ENCODE measurements at places on chromosomes 11 and 22. TPM values are rescaled to one million over a fixed set of nuclear protein-coding genes. Genes with fewer than 3 reads are reported as not detected.

MIOX gene
- not detected for total RNA-seq

APOL2 gene
- total RNA-seq = 62.3 TPM

GNG3 gene
- not detected for total RNA-seq

ACRV1 gene
- 0.11 TPM for total RNA-seq

HTR3B gene
- not detected for total RNA-seq

USP2 gene
- total RNA-seq = 1.5 TPM

MMP27 gene
- total RNA-seq = not detected

CEP126 gene
- 17.4 TPM for total RNA-seq

NCF4 gene
- total RNA-seq = not detected

NRXN2 gene
- total RNA-seq = 2.6 TPM

All from articular chondrocyte of knee joint (primary cell).